ENCODE measurements at places on chromosomes 16 and 17. TPM values are rescaled to one million over a fixed set of nuclear protein-coding genes. Genes with fewer than 3 reads are reported as not detected.

DNA sequence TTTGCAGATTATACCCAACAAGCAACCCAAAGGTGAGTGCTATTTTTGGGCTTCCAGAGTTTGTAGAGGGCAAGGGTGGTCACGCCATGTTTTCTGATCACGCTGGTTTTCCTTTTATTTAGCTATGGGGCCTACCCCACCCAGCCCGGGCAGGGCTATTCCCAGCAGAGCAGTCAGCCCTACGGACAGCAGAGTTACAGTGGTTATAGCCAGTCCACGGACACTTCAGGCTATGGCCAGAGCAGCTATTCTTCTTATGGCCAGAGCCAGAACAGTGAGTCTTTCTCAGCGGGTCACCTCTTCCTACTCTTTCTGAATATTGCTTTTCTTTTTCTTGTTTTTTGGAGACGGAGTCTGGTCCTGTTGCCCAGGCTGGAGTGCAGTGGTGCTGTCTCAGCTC is 2.5 kb downstream of the FUS start:
- no peak for DNase-seq

DNA sequence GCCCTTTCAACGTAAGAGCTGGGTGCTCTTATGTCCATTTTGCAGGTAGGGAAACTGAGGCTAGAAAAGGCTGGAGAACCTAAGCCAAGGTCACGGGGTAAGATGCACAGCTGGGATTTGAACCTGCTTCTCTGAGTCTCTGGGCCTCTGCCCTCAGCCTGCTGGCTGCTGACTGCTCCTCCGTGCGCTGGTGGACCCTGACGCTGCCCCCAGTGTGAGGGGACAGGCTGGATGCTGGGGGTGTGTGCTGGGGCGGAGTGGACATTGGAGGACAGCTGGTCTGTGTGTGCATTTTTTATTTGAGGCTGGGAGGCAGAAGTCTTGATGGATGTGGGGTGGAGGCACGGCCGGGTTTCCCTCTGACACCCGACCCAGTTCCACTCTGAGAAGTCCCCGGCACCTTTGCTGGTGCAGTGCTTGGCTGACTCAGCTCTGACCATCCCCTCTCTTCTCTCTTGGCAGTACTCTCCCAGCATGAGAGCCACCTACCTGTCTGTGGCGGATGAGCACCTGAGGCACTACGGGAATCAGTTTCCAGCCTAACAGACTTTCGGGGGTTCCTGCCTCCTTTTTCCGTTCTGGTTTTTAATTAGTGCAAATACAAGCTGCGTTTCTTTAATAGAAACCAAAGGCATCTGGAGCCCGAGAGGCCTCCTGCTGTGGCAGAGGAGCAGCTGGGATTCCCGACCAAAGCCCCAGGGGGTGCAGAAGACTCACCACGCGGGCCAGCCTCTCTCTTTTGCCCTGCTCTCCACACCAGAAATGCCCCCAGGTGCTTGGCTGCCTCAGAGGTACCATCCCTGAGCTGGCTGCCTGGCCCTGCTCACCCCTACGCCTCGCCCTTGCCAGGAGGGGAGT is 14.1 kb upstream of the DNAI2 start:
- DNase-seq: no peak

Gene CBLN1
- total RNA-seq: not detected

- DNase-seq: peak; percentile 80
These were observed 47.8 kb upstream of the HAS3 start for GRCh38 chr16:69057400-69058378.

DNA sequence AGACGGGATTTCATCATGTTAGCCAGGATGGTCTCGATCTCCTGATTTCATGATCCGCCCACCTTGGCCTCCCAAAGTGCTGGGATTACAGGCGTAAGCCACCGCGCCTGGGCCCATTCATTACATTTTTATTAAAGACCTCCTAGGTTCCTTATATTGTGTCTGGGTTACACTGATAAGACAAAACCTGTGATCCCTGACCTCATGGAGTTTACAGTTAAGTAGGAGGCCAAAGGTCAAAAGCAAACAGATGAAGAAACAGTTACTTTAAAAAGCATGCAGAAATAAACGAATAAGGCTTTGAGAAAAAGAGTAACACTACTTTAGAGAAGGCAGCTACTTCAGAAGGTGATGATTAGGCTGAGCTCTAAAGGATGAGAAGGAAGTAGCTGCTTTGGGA is 14.9 kb upstream of the HLF start:
- DNase-seq: no peak

DNA sequence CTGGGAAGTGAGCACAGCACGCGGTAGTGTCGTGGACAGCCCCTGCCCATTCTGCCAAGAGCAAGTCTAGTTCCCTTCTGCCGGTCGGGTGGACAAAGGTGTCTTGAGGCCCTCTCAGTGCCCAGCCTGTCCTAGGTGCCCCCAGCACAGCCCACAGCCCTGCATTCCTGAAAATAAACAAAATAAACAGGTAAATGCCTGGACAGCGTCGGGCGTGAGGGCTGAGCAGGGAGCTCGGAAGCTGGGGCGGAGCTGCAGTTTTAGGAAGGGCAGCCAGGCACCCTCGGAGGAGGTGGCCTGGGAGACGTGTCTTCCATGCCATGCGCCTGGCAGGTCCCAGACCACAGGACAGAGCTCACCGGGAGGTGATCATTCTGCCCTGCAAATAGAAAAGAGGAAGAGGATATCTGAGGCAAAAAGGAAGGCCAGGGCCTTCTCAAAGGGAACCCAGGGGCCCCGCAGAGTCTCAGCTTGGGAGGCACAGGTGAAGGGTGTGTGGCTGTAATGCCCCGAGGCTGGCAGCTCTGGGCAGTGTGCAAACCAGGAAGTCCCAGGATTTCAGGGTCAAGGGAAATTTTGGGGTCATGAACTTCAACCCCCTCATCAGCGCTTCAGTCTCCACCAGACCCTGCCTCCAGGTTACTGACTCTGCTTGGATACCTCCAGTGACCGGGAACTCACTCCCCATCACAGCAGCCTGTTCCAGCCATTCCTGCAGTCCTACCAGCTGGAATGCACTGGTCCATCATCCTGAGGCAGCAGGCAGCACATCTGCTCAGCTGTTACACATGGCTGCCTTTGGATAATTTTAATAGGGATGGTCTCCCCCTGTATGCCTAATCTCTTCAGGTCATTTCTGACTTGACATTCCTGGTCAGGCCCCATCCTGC is 1.7 kb downstream of the ZNF469 start:
- no peak for DNase-seq
